Activated naive CD4-positive, alpha-beta T cell treated with anti-CD3 and anti-CD28 coated beads, Interleukin-2, amount 10 ng/mL, durations not matched to agents 5 hours and 36 hours (primary cell): ENCODE measurements at places on chromosomes 4 and X. TPM values are rescaled to one million over a fixed set of nuclear protein-coding genes. Genes with fewer than 3 reads are reported as not detected.

Gene RTL3
- total RNA-seq, result not detected

Gene PAGE5
- total RNA-seq, result not detected

Gene H2BW2
- total RNA-seq, result not detected

Gene PLK4
- total RNA-seq, result 40.1 TPM

Gene SSX3
- not detected for total RNA-seq

Gene C4orf54
- not detected for total RNA-seq

Gene ARHGAP4
- 353 TPM for total RNA-seq

Gene CXCL5
- not detected for total RNA-seq

Gene CT45A3
- not detected for total RNA-seq

Gene TEX11
- total RNA-seq, result not detected

Gene GUCY1A1
- total RNA-seq, result not detected

Gene GAGE12H
- total RNA-seq, result not detected

Gene GATA1
- not detected for total RNA-seq

Gene TGIF2LX
- not detected for total RNA-seq

Gene HOPX
- 41.4 TPM for total RNA-seq

Gene SYTL5
- total RNA-seq, result not detected

Gene SMR3B
- total RNA-seq, result not detected

Gene SASH3
- total RNA-seq, result 222 TPM

Gene STK32B
- not detected for total RNA-seq

Gene VCX3A
- total RNA-seq, result not detected

Gene OPHN1
- total RNA-seq, result 0.08 TPM

Gene FGD1
- 0.19 TPM for total RNA-seq

Gene ALG13
- total RNA-seq, result 51.4 TPM

Gene FAAH2
- 2.3 TPM for total RNA-seq

Gene SRPX2
- not detected for total RNA-seq

Gene CDX4
- total RNA-seq, result not detected

Gene FGA
- not detected for total RNA-seq

Gene ABLIM2
- total RNA-seq, result 0.20 TPM

Gene EFHC2
- total RNA-seq, result 3.4 TPM

Gene PDCL2
- not detected for total RNA-seq

Gene PSAPL1
- not detected for total RNA-seq

Gene PRDM8
- 5.4 TPM for total RNA-seq

Gene KLKB1
- 0.10 TPM for total RNA-seq

Gene CTAG1B
- not detected for total RNA-seq

Gene ARR3
- total RNA-seq, result not detected

Gene XAGE1A
- not detected for total RNA-seq

Gene MAGEA12
- total RNA-seq, result not detected

Gene CSN1S1
- not detected for total RNA-seq

Gene ATOH1
- total RNA-seq, result not detected

Gene SEPTIN11
- 31.3 TPM for total RNA-seq

Gene OPN1MW2
- total RNA-seq, result not detected

Gene IQCM
- not detected for total RNA-seq

Gene TCEANC
- 5.2 TPM for total RNA-seq

Gene FSTL5
- not detected for total RNA-seq

Gene HTN1
- total RNA-seq, result not detected

Gene ABCE1
- 73.3 TPM for total RNA-seq

Gene TCEAL6
- not detected for total RNA-seq

Gene TRIM61
- total RNA-seq, result 1.9 TPM
